ENCODE measurements at places on chromosomes 4 and X.

GRCh38 chr4:186025408-186025690 lies 43.6 kb upstream of the TLR3 start:
- DNase-seq, result no peak

GRCh38 chr4:37995299-37995821 lies 35.2 kb downstream of the PTTG2 start:
- no peak for DNase-seq

- DNase-seq, result no peak
Observed at GRCh38 chr4:146975036-146975435, 29.4 kb upstream of the TTC29 start.

DNA sequence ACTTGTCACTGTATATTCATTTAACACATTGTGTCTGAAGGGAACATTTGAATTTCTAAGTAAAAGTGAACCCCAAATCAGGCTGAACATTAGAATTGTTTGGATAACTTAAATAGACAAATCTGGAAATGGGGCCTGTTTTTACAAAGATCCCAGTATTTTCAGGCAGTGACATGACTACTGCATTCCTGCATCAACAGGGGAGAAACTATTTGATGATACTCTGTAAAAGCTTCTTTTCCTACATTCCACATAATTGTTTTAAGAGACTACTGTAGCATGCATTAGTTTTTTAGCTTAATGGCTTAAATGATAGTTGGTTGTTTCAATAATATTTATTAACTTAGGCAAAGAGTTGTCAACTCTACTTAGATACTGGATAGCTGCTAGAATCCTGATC lies 127.0 kb downstream of the PDS5A start:
- DNase-seq, result peak; percentile 49

DNA sequence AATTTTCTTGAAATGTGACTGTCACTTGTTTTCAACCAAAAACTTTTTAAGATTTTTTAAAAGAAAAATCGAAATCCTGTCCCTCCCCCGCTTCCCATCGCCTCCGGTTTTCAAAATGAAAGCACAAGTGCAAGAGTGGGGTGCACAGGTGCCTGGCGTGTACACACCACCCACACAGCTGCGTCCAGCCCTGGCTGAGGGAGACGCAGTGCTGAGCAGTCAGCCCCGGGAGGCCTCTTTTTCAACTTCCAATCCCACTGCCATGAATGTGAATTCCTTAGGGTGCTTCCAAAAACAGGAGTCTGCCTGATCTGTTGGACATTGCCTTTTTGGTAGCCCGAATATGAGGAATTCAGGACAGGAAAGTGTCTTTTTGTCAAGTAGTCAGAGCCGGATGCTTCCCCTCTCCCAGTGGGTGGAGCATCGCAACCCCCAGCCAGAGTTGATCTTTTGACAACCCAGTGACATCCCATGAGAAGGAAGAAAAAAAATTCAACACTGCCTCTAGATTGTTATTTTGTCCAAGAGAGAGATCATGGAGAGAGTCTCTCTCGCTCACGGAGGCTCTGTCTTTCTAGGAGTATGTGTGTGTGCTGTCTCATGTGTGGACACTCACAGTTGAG lies 8.9 kb downstream of the PRRG3 start:
- DNase-seq, result no peak

DNA sequence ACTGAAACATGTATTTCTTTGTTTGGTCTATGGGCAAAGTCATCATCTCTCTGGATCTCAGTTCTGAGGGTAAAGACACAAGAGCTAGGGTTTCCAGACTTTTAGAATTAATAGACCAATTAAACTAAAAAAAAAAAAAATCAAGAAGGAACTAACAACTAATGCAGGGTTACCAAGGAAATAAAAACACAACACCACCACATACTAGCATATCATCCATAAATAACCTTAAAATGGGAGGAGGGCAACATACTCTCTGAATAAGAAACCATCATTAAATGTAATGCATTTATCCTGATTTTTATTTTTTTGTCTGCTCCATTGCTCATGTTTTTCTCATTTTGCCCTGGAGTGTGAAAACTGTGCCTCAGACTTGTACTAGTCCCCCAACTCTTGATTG lies 33.5 kb upstream of the KLF3 start:
- no peak for DNase-seq

DNA sequence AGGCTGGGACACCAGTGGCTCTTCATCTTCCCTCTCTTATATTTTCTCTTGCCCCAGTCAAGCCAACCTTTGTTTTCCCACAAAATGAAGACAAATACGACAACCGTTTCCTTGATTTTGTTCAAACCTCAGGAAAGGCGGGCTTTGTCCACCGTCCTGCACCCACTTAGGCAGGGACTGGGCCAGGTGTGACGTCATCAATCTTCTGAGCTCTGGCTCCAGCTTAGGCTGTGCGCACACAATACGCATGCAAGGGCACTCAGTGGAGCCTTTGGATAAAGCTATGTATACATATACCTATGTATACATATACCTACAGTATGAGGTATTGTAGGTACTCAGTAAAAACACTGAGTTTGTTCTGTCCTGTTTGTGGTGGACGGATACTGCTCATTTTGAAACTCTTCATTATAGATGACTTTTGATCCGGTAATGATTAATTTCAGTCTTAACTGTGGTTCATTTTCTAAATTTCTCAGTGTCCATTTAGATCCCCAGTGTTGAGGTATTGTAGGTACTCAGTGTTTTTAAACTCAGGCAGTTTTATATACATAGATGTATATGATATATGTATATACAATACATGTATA lies 194.9 kb downstream of the MGST2 start:
- DNase-seq, result no peak

DNA sequence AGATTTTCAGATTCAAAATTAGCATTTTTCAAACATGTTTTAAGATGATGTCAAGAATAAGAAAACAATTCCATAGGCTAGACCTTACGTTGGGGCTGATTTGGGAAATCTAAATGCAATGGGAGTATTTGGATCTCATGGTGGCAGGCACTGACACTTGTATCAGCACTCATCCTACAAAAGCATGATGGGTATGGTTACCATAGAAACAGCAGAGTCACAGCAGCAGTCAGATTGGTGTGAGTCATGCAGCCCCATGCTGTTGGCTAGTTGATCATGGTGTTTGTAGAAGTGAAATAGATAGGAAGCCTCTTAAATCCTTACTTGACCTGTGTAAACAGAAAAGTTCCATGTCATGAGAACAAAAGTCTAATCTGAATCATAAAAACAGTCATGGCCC lies 1637.3 kb upstream of the PABPC4L start:
- DNase-seq, result no peak

- DNase-seq, result no peak
Observed at GRCh38 chr4:11881947-11882346, 453.3 kb upstream of the HS3ST1 start.

GRCh38 chr4:185396724-185397385 lies at the start of gene ANKRD37:
TSS of gene ANKRD37 (plus strand) at chr4:185396841. CDS start at chr4:185396924, 83 bp downstream.
- no peak for DNase-seq

- peak; percentile 33 for DNase-seq
Observed at GRCh38 chr4:150664935-150665334, 83.0 kb downstream of the MAB21L2 start.

DNA sequence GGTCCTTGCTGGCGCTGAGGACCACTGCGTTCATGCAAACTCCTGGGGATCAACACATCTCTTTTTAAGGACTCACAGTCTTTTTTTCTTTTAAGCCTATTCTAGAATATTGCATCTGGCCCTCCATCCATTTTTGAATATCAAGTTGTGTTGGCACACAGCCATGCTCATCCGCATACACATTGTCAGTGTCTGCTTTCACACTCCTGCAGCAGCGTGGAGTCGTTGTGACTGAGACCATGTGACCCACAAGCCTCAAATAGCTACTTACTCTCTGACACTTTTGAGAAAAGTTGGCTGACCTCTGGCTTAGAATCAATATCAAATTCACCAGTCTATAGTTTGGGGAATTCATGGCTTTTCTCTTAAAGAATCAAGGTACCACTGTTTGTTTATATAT lies 191.8 kb upstream of the S100G start:
- DNase-seq, result no peak

- DNase-seq, result no peak
Observed at GRCh38 chr4:179398414-179398813, 1956.2 kb upstream of the AGA start.

DNA sequence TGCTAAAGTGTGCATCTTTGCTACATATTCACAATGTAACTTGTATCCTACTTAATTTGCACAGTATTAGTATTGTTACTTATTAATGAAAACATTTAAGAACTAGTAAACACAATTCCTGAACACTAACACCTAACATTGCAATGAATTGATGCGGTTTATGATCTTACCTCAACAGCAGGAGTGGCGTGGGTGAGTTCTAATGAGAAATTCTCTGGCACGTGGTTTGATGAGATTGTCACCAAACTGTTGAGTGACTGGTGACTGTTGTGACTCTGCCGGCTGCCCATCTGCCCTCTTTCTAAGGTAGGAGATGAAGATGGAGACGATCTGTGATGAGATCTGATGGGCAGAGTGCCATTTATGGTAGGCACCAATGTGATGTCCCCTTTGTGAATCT lies 2.9 kb downstream of the PCDH18 start:
- peak; percentile 36 for DNase-seq

DNA sequence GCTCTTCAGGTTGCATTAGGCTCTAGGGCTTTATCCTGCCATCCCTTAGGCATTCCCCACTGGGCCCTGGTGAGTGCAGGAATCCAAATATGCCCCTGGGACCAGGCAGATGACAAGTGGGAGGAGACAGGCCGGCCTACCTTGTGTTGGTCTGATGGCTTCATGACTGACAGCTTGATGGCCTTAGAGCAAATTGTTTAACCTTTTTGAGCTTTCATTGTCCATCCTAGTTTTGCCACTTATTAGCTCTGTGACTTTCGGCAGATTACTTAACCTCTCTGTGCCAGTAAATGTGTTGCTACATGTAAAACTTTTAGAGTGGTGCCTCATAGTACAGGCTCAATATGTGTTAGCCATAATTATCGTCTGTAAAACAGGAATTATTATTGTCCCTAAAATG lies 4.4 kb downstream of the KIT start:
- no peak for DNase-seq

DNA sequence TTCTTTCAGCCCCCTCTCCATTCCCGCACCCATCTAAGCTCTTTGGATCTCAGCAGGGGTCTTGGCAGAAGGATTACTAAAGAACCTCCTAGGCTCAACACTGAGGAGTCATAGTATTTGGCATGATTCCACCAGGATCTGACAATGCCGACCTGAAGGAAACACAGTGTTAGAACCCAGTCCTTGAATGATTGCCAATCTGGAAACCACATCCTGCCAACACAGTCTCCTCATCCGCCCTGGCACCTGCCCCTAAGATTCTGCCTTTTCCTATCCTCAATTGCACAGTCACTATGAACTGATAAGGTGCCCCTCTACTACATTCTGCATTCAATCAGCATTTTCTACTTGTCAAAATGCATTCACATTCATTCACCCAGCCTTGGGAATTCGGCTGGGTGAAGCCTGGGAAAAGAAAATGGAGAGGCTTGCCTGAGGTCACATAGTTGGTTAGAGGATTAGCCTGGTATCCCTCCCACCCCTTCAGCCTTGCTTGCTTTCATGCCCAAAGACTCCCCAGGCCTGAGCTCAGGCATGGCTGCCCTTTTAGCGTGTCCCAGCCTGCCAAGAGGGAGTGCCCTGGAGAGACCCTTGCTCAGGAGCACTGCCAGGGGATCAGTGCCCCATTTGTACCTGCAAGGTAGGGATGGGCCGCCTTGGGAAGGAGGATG lies 2.2 kb upstream of the CLDN2 start:
- peak; percentile 66 for DNase-seq

GRCh38 chrX:37357436-37357835 lies 8.3 kb downstream of the PRRG1 start:
- no peak for DNase-seq
